RWPE1 (cell line): ENCODE measurements at places on chromosomes 12 and 14.
A peak's percentile ranks its signal among the peaks of the same experiment; 100 is the strongest.

- no peak for DNase-seq
Observed at GRCh38 chr12:28082096-28082495, 108.2 kb upstream of the CCDC91 start.

DNA sequence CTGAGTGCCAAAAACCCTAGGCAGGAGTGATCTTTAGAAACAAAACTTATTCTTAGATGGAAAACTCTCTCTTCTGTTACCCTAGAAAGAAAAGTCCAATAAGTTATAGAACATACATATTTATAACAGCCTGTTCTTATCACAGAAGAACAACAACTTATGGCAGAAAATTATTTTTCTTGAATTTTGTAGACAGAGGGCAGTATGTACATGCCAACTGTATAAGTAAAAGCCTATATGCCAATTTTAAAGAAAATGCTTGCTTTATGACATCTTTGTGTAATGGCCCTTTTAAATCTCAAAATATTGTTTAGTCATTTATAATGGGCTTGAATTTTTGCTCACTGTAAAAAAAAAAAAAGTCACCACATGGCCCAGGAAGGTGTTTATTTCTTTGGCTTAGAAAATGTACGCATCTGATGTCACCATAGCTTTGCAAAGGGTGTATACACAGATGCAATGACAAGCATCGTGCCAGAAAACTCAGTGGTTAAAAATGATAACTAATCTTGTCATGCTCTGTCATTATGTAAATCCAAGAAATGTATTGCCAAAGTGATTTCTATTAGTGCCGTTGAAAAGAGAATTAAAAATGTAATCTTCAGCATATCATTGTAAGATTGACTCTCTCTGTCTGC lies 38.3 kb upstream of the GRIP1 start:
- no peak for DNase-seq

GRCh38 chr12:106633451-106633823 lies 50.6 kb downstream of the RFX4 start:
- no peak for DNase-seq

- peak; percentile 88 for DNase-seq
Observed at GRCh38 chr14:63492391-63492790, 50.8 kb downstream of the PPP2R5E start.

GRCh38 chr14:82060219-82060618 lies 526.6 kb upstream of the SEL1L start:
- no peak for DNase-seq

DNA sequence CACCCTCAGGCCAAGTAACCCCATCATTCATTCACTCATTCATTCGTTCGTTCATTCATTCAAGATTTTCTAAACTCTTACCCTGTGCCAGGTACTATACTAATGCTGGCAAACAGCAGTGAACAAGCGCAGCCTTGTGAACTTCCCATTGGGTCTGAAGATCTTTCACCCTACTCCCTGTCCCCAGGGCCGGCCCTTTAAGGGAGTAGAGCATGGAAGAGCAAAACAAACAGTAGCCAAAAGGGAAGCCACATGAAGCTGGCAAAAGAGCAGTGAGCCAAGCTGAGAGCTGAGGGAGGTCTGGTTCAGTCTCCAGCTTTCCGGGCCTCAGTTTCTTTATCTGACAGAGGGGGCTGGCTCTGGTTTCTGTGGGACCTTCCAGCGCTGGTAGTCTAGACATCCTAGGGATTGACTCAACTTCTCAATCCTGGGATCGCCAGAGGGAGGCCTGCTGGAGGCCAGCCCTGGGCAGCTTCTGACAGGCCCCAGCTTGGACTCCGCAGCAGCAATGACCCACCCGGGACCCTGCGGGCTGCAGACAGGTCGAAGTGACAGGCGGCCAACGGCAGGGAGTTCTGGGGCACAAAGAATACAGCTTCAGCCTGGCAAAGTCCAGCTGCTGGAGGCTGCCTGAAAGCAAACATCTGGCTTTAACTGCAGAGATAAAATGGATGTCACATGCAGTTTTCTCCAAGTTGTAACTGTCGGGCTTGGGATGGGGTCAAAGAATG lies 27.1 kb downstream of the ACTN1 start:
- no peak for DNase-seq

DNA sequence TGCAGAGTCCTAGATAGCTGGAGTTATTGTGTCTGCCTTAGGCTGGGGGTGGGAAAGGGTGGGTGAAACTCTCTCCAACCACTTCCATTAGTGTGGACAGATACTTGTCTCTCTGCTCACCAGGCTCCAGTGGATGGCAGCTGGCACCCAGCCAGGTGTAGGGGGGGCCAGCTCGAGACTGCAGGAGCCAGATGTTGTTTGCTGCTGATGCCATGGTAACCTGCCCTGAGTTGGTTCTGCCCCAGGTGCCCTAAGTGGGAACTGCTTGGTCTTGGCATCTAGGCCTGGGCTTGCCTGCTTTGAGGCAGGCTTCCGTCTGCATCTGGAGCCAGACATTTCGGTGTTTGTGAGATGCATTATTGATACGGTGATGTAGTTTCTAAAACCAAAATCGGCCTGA lies 82.2 kb downstream of the ADCK1 start:
- no peak for DNase-seq

GRCh38 chr12:67855103-67855502 lies 134.1 kb upstream of the IFNG-AS1 start:
- DNase-seq, result no peak

- DNase-seq, result peak; percentile 58
Observed at GRCh38 chr14:24238123-24238522, 4.3 kb downstream of the TINF2 start.

- DNase-seq, result no peak
Observed at GRCh38 chr12:24625103-24625502, 323.8 kb downstream of the BCAT1 start.

- DNase-seq, result no peak
Observed at GRCh38 chr12:77578466-77579220, 252.1 kb upstream of the NAV3 start.

DNA sequence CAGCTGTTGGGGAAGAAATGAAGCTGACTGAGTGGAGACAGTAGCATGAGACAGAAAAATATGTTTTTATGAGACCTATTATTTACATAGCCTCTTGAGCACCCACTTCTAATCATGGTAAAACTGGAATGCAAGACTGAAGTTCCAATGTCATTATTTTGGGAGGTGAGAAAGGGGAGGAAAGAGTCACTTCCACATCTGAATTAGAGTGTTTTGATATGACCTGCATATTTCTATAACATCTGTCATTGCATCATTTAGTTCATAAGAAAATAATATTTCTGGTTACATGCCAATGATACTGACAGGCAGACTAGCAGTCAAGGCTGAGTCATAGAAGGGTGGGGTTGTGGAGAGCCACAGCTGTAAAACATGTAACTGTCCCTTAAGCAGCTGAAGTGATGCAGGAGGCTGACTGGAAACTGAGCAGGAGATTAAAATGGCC lies 26.7 kb downstream of the NTN4 start:
- peak; percentile 92 for DNase-seq

DNA sequence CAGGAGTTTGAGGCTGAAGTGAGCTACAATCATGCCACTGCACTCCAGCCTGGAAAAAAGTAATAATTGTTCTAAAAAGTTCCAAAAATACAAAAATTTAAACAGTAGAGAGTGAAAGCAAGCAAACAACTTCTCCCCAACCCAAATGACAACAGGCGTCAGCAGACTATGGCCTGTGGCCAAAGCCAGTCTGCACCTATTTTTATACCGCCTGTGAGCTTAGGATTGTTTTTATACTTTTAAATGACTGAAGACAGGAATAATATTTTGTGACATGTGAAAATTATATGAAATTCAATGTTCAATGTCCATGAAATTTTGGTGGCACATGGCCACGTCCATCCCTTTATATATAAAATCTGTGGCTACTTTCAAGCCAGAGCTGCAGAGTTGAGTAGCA lies 48.2 kb upstream of the TMCC3 start:
- DNase-seq, result no peak

GRCh38 chr12:100401660-100402059 lies 44.8 kb downstream of the SLC17A8 start:
- peak; percentile 69 for DNase-seq

DNA sequence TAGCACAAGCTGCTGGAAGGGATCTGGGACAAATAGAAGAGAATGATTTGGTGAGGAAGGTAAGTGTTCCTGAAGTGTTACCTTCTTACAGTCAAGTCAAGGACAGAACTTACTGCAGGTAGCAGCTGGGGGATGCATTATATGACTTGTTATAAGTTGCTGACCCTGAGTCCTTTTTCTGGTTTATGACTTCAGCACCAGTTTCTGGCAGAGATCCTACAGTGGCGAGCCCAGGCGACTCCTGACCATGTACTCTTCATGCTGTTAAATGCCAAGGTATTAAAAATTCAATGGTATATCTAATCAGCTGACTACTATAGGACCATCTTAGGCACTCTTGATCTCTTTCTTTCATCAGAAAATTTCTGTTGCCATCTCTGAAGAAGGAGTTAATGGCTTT lies 45.1 kb upstream of the ATF1 start:
- DNase-seq, result no peak

- DNase-seq, result no peak
Observed at GRCh38 chr14:21680072-21680471, 6.5 kb upstream of the OR4E1 start.

DNA sequence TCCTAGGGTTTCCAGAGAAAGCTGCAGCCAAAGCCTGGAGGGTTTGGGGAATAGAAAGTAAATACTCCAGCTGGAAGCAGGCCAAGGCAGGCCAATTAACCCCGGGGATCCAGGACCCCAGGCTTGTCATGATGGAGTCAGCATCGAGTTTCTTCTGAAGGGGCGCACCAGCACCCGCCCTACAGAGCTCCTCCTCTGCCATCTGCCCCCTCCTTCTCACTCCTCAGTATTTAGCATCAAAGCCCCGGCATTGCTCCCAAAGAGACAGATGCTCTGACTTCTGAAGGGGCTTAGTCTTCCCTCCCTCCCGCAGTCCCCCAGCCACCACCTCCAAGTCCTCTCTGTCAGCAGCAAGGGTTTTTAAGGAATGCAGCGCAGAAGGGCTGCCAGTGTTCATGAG lies 285.1 kb upstream of the NOS1 start:
- DNase-seq, result no peak

DNA sequence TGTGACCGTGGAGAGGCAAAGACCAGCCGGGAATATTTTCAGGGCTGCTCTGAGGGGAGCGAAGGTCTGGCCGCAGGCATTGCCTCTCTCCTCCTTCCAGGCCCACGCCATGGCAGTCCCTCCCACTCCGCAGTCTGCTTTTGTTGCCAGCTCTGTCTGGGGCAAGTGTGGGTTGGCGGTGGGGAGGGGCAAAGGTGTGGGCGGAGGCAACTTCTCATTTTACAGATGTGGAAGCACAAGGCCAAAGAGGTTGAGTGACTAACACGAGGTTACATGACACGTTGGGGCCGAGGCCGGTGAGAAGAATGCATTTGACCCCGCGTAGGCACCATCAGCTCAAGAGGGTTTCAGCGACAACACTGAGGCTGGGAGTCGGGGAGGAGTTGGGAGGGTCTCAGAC lies 6.1 kb upstream of the FAIM2 start:
- DNase-seq, result peak; percentile 70

- no peak for DNase-seq
Observed at GRCh38 chr14:65847075-65847847, 434.7 kb downstream of the FUT8 start.

- no peak for DNase-seq
Observed at GRCh38 chr14:95683793-95684192, 2.4 kb upstream of the TCL1B start.

DNA sequence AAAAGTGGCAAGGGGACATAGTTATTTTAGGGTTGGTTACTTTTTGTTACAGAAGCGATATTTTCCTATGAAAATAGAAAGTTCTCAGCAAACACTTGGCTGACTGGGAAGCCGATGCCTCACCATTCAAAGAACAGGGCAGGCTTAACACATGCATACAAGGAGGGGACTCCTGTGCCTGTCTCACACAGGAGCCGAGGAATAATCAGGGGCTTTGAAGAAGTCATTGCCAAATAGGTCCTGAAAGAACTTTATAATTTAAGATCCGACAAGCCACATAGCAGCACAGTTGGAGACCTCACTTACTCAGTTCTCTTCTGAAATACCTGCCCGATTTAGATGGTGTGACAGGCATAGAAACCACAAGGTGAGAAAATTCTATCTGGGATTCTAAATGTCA lies 389.8 kb downstream of the EMP1 start:
- DNase-seq, result no peak

DNA sequence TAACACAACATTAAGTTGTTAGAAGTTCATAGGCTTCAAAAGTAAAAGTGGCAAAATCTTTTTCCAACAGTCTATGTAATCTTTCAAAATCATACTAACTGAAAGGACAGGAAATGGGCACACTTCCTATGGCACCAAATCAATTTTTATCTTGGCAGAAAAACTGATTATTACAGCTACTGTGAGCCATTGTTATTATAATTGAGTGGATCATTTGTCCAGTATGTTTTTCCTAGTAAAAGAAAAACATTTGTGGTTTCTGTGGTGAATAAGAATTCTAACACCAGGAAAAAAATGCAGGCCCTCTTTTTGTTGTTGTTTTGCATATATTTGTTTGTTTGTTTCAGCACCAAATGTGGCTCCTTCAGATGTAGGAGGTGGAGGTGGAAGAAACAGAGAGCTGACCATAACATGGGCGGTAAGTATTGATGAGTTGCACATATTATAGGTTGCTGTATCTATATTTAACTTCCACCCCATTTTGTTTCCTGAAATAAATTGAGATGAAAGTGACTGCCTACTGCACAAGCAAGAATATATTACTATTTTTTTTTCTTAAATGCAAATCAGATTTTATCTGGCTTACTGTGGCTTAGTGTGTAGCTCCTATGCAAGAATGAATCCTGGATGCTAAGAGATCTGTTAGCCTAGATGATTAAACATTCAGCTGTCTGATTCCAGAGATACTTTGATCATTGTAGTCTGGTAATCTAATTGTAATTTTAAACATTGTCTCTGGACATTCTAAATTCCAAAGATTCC lies 174.1 kb upstream of the PDZRN4 start:
- no peak for DNase-seq

- no peak for DNase-seq
Observed at GRCh38 chr12:55499810-55500252, 7.7 kb downstream of the OR6C68 start.

GRCh38 chr12:89994911-89995310 lies 286.3 kb upstream of the ATP2B1 start:
- no peak for DNase-seq

DNA sequence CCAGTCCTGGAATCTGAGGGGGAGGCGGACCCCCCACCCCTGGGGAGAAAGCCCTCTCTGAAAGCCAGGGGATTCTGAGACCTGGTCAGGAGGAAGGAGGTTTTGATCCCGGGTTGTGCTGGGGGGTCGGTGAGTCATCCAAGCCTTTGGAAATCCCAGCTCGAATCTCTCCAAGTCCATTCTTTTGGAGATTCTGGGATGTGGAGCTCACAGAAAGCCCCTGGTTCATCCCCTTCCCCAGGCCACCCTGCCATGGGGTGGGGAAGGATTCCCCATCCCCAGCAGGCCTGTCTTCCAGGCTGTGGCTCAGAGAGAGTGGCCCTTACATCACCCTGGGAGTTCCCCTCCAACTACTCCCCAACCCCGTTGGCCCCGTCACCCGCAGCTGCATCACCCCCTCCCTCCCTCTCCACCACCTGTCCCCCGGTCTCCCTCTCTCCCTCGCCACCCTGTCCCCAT lies 14.3 kb downstream of the EXOC3L4 start:
- DNase-seq, result no peak

GRCh38 chr12:127145929-127146789 lies 1120.8 kb upstream of the TMEM132C start:
- DNase-seq, result peak; percentile 84

- no peak for DNase-seq
Observed at GRCh38 chr12:13005649-13006048, 5.6 kb upstream of the HEBP1 start.

GRCh38 chr12:21416511-21417121 lies 20.8 kb upstream of the PYROXD1 start:
- DNase-seq, result no peak
